ENCODE measurements at places on chromosomes 5 and 9.

GRCh38 chr5:139652788-139653241, 4.7 kb downstream of the CXXC5 start:
- DNase-seq: no peak

- no peak for DNase-seq
Measured at GRCh38 chr5:158648631-158649030, 451.1 kb downstream of the EBF1 start.

- no peak for DNase-seq
Measured at GRCh38 chr9:93709600-93710369, 133.4 kb downstream of the PHF2 start.

DNA sequence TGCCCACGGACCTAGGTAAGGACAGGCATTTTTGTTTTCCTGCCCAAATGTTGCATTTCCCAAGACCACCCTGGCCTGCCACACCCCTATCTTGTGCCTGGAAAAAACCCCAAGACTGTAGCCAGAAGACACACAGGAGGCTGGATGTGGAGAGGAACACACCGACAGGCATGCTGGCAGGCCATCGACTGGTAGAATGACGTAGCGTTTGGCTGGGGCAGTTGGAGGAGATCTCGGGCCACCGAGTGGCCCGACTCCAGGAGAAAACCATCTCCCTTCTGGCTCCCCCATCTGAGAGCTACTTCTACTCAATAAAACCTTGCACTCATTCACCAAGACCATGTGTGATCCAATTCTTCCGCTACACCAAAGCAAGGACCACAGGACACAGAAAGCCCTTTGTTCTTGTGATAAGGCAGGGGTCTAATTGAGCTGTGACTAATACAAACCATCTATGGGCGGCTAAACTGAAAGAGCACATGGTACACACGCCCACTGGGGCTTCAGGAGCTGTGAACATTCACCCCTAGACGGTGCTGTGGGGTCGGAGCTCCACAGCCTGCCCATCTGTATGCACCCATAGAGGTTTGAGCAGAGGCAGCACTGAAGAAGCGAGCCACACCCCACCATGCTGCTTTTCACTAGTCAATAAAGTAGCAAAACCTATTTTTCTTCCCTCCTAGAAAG, 38.9 kb upstream of the N4BP3 start:
- DNase-seq: no peak

GRCh38 chr5:59254055-59254687, 639.4 kb downstream of the PDE4D start:
- DNase-seq: no peak

DNA sequence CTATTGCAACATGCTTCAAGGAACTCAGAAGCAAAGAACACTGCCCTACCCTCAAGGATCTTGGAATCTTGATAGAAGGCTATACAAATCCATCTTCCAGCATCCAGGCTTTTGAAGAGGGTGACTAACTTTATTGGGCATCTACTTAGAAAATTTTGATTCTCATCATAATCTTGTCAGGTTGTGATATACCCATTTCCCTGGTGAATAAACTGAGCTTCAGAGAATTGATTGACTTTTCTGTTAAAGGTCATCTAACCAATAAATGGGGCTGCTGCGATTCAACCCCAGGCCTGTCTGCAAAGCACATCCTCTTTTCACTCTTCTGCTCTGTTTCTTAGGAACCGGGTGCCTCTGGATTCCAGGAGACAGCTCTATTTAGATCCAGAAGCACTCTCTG, 19.9 kb upstream of the INSYN2B start:
- no peak for DNase-seq
